ENCODE measurements at places on chromosomes 11 and 22.

DNA sequence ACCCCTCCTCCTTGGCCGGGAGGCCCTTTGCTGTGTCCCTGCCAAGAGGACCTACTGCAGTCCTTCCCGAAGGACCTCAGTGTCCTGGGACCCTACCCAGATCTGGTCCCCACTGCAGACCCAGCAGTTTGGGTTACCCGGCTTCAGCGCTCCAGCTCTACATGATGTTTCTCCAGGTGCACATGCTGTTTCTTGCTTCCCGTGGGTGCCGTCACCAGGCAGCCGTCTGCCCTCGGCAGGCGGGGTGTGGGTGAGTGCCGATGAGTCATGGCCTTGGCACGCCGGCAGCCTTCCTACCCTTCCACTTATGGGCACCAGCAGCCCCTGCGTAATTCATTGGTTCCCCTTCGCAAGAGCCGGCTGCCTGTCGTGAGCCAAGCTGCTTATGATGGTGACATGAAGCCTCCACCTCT lies 101.8 kb downstream of the BCR start:
- DNase-seq: no peak

DNA sequence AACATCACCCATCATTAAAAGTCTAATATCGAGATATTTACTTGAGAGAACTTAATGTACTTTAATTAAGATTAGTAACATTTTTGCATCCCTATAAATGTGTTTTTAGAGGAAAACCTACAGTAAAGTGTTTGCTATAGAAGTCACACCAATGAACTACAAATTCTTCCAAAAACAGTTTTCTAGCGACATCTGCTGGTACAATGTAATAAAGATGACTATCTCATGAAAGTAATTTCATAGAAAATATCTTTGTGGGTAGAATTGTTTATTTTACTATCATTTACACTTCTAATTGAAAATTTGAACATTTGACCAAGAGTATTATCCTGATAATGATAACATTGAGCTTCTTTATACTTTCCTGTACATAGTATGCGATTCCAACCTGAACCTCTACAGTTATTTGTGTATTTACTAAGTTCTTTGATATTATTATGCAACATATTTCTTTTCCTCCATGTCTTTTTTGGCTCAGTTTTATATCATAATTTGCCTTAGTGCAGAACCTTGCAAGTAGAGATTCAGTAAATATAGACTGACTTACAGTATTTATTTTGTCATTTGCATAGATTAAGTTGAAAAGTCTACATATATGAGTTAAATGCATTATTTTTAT lies 252.7 kb downstream of the TMEM135 start:
- no peak for DNase-seq

DNA sequence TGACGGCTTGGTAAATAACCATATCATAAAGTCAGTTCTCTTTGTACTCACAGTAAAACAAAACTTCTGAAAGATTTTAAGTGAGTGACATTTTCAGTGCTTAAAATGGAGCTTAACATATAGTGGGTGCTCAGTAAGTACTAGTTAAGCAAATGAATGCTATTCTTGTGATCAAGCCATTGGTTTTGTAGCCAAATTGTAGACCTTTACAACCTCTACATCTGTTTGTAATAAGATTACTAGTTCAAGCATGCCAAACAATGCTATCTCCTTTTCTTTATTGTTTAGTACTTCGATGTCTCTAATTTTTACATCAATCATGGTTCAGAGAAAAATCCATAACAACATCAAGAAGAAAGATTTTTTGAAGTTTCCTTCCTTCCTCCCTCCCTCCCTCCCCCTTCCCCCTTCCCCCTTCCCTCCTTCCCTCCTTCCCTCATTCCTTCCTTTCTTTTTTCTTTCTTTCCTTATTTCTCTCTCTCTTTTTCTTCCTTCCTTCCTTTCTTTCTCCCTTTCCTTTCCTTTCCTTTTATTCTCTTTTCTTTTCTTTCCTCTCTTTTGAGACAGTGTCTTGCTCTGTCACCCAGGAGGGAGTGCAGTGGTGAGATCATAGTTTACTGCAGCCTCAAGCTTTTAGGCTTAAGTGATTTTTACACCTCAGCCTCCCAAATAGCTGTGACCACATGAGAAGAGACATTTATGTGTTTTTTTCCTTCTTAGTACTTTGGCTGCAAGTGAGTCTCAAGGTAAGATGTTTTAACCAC lies 5.7 kb upstream of the OR51B4 start:
- no peak for DNase-seq

GRCh38 chr11:17603056-17603825 lies 56.2 kb downstream of the OTOG start:
- DNase-seq: no peak

GRCh38 chr22:43796567-43796966 lies 15.5 kb downstream of the EFCAB6 start:
- no peak for DNase-seq

DNA sequence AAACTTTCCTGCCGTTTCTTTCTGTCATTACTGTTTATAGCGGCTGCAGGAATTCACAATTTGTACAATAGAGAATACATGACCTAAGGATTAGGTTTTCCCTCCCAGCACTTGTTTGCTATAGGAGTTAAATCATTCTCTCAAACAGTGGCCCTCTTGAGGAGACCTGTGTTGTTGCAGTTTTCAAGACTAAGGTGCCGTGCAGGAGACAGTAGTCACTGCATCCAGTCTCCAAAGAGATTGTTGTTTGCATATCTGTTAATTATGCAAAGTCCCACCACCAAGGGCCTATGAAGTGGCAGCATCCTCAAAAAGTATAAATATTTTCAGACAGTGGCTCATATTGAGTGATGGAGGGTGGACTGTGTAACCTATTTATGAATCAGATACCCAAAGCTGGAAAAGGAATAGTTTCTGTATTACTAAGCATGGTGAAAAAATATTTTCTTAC lies 2.3 kb downstream of the PRSS23 start:
- no peak for DNase-seq

DNA sequence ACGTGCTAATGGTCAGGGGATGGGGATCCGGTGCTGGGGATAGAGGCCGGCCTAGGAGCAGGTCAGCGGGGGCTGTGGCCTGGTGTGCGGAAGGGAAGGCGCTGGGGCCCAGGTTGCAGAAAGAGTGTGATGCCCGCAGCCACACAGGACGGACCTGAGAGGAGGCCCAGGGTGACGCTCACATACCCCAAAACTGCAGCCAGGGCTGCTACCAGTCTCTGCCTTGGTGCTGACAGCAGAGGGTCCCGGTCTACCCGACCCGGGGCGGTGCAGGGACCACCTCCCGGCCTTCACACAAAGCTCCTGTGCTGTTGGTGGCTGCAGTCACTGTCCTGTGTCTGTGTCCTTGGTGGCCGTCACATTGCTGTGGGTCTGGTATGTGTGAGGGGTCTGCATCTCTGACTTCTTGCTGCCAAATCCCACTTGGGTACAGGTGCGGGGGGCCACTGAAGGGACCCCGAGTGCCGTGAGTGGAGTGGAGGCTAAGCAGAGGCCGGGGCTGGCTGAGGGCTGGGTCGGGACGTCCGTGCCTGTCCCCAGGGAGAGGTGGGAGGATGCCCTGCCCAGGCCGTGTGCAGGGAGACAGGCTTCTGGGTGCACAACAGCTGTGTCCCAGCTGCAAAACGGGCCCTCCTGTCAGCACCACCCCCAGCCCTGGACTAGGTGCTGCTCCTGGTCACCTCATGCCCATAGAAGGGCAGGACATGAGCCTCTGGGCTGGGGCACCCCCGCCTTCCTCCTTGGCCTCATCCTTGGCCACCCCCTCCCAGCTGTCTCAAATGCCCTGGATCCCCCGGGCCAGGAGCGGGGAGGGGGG lies 1.5 kb downstream of the LSP1 start:
- peak; percentile 79 for DNase-seq

DNA sequence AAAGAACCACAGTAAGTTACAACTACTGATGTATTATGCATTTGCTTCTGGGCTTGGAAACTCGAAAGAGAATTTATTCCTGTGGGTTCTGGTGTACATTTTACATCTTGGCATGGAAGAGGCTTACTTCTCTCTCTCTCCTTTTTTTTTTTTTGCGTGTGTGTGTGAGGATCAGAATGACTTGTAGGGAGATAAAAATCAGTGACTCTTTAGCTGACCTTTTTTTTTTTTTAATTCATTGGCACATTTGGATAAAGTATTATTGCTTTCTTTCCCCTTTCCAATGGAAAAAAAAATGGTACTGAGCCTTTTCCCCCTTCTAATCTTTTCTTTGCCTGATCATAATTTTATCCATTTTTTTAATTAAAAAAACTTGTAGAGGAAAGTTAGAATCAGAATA lies 43.5 kb downstream of the EXT2 start:
- DNase-seq: no peak

- DNase-seq: no peak
Observed at GRCh38 chr11:95577716-95578460, 211.7 kb downstream of the FAM76B start.

DNA sequence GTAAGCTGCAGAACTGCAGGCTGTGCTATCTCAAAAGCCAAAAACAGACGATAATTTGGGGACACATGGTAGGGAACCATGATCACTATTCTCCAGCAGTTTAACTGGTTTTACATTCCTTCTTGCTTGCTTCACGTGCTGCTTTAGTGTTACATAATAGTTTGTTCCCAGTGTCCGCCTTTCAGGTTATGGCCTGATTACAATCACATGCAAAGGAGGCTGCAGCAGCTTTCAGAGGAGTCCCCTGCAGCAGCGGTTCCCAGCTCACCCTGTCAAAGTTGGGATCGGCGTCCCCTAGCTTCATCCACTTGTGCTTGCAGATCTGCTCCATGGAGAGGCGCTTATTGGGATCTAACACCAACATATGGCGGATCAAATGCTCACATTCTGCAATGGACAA lies 39.2 kb upstream of the APOA1 start:
- DNase-seq: no peak

- DNase-seq: no peak
Observed at GRCh38 chr11:95516786-95517185, 272.8 kb downstream of the FAM76B start.

DNA sequence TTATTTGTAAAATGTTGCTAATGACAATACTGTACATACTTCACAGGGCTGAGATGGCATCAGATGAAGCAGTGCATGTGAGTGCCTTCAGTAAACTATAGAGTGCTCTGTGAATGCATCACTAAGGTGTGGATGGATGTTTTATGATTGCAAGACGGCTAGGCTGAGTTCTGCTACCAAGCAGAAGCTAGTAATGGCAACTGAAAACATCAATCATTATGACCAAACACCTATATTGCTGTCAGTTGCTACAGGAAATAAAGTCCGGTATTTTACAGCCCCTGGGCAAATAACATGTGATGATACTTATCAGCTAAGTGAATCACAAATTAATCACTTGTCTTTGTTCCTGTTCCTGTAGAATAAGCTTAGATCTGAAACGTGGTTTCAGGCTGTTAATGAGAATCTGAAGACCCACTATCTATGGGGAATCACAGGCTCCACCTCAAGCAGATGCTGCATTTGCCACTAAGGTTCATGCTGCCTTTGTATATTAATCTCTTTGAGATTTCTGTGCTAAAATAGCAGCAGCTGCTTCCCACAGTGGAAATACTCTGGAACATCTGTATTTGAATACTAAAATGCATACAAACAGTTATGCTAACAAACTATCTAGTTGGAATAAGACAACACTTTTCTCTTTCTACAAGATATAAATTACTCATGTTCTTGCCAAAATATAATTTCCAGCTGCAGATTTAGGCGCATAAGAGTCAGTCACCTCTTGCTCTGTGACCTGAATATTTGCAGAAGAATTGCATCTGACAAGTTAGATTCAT lies 254.0 kb upstream of the PITPNB start:
- DNase-seq: no peak

DNA sequence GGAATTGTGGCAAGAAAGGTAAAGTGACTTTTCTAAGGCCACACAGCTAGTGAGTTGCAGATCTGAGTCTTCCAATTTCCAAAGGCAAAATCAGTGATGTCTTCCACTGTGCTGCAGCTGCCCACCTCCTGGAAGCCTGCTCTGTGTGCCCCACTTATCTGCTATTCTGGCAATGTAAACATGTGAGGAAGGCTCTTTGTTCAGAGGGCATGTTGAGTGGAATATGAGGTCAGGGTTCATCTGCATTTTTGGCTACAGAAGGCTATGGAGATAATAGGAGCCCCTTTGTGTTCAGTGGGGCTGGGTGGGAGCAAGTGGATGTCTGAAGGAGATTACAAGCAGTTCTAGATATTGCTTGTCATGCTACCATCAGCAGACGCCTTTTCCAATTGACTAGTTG lies 396.2 kb downstream of the BUD13 start:
- no peak for DNase-seq

GRCh38 chr11:39144351-39145130 lies 2314.9 kb downstream of the LRRC4C start:
- no peak for DNase-seq

- no peak for DNase-seq
Observed at GRCh38 chr11:68764746-68765145, 13.4 kb upstream of the TESMIN start.

DNA sequence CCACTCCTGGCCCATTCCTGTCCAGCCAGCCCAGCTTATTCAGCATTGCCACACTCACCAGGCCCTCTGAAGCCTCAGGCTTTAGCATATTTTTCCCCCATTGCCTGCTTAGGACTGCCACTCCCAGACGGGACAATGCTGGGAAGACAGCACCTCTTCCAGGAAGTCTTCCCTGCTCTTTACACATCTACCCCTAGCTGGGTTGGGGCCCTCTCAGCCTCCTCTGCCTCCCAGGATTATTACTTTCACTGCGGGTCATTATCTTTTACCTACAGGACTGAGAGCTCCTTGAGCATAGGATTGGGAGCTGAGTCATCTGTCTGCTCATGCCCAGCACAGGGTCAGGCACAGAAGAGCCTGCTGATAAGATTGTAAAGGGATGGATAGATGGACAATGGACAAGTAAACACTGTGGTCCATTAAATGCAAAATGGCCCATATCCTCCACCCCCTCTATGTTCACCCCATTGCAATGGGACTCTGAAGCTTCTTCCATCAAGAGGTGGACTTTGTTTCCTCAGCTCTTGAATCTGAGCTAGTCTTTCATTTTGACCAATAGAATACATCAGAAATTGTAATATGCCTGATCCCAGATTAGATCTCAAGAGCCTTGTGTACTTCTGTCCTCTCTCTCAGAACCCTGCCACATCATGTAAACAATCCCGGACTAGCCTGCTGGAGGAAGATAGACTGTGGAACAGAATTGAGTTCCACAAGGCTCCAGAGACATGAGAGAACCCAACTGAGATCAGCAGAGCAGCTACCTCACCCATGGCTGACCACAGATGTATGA lies 32.0 kb upstream of the LRRC32 start:
- DNase-seq: no peak

DNA sequence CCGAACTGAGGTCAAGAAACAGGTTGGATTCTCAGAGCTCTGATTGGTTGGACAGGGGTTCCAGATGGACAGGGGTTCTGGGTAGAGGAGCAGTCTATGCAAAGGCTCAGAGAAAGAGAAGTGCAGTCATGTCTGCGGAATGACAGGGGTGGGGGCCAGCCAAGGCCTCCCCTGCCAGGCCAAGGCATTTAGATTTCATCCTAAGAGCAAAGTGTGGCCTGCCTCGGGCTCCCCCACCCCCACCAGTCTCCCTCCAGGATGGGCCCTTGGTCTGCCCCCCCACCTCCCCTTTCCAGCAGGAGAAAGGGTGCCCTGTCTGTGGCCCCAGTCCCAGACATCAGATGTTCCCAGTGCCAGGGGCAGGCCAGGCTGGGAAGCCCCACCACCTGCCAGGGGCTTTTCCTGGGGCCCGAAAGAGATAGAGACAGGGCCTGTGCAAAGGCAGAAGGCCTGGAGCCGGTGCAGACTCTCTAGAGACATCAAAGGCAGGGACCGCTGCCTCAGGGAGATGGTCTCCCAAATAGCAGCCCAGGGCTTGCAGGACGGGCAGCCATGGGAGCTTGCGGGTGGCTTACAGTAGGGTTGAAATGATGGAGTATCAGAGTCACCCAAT lies 9.4 kb downstream of the SUSD2 start:
- peak; percentile 10 for DNase-seq

All from GM12892 (cell line).